ENCODE measurements at places on chromosomes 3 and 15.

DNA sequence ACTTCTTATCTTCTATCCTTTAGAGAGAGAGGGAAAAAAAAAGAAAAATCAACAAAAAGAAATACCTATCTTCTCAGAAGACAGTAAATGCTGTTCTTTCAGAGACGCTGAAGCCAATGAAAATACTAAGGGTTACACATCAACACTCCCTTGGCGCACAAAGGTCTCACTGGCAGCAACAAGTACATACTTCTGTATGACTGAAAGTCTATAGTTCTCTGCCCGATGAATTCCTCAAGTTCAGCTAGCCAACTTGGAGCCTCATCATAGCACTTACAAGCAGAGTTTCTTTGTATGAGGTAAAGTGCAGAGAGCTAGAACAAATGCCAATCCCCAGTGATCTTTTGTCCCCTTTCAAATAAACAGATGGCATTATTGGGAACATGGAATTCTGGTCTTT lies 62.7 kb downstream of the CPNE4 start:
- no peak for DNase-seq

- DNase-seq = no peak
These were observed 153.8 kb upstream of the RAP2B start for GRCh38 chr3:153008226-153008625.

DNA sequence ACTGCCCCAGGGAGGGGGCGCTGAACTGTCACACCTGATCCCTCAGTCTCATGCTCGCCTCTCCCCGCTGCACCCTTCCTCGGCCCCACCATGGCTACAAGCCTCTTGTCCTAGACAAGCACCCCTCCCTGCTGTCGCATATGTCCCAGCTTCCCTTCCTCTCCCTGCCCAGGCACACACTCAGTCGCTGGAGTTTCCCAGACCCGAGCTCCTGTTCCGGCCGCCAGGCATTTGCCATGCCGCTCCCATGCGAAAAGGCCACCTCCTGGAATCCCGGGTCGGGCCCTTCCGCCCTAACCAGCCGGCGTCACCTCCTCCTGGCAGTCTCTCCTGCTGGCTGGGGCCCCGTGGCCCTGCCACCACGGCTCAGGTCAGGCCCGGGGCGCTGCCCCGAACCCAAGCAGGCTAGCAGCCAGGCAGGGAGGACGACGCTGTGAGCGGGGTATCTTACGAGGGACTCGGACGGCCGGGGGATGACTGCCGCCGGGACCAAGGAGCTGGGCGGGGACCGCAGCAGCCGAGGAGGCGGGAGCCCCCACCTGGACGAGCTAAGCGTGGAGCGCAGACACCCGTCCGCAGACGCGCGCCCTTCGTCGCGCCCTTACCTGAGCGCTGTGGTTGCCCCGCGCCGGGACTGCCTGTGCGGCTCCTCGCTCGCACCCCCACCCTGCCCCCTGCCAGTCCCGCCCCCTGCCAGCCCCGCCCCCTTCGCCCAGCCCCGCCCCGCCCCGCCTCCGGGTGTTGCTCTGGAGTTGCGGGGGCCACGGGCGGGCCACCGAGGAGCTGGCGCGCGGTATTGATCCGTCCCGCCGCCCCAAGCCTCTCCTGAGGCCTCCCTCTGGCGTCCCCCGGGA lies at the start of gene ALS2CL:
TSS of gene ALS2CL (minus strand) at position 642 of the 854 bp plus-strand sequence. CDS start 4,239 bp downstream, outside the sequence.
- peak; percentile 31 for DNase-seq

DNA sequence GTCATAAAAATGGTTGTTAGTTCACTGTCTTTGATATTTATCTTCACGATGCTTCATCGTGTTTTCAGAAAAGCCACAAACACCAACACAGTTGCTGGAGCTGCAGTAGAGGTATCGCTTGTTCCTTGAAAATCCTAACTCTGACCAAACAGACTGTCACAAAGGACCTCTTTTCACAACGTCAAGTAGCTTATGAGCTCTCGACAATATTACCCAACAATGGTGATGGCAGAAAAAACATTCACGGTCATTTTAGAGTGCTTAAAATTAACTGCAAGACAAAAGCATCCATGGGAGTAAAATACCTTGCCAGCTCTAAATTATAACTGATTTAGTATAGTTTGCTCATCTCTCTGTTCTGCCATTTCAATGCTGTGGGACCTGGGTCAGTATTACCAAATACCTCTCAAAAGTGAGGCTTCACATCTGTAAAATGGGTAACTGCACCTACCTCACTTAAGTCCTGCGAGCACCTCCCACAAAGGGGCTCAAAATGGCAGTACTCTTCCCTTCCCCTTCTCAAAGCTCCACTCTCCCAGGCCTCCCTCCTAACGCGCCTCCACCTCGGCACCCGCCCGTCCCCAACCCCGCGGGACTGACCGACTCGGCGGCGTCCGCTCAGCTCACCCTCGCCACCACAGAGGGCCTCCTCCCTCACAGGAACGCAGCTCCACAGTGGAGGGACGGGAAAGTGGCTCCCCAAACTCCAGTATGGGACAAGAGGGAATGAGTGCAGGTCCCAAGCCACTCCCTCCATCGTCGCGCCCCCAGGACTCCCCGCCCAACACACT lies 546 bp downstream of the TRIM59 start:
- peak; percentile 10 for DNase-seq

- no peak for DNase-seq
These were observed 179.3 kb downstream of the POTEB3 start for GRCh38 chr15:21260966-21261395.

GRCh38 chr3:49124991-49125670 lies 4.5 kb upstream of the USP19 start:
- DNase-seq = no peak
